Urinary bladder (tissue), 4 donors: ENCODE measurements at places on chromosomes 4 and X.

DNA sequence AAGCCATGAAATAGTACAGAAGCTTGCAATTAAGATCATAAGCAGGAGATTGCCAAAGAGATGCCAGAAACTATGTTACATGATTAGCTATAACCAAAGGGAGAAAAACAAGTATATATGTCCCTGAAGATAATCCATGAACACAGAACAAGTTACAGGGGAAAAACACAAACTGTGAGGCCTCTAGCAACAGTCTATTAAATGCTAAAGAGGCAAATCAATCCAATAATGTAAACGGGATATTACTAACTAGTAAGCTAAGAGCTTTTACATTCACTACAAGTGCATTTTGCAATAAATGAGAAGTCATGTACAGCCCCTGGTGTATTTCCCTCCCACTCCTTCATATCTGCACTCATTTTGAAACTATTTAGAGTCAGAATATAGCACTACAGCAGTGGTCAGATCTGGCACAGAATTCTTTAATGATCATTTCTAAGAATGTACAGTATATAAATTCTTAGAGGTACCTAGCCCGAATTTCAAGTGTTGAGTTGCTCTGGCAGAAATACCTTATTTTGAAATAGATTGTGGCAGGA, 449.8 kb upstream of the SMIM31 start:
- DNase-seq: no peak

DNA sequence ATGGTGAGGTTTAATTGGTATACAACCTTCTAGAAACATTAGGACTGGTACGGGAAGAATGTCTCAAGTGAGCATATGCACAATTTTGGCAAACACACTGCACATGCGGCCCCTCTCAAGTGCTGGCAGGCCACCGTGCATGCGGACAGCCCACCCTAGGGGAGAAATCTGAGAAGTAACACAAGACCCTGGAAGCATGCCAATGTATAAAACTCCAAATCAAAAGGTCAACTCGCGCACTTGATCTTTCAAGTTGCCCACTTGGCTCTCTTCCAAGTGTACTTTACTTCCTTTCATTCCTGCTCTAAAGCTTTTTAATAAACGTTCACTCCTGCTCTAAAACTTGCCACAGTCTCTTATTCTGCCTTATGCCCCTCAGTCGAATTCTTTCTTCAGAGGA, 488.3 kb downstream of the CFAP47 start:
- DNase-seq: no peak

DNA sequence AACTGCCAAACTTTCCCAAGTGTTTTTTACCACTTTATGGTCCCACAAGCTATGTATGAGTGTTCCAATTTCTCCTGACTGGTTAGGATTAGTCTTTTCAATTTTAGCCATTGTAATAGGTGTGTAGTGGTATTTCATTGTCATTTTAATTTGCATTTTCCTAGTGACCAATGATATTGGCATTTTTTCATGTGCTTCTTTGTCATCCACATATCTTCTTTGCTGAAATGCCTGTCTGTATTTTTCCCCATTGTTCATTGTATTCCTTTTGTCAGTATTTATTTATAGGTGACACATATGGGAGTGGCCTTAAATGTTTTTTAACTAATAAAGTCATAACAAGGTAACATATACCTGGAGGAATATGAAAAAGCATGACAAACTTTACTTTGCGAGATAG, 9.2 kb upstream of the UBE2D3 start:
- no peak for DNase-seq

DNA sequence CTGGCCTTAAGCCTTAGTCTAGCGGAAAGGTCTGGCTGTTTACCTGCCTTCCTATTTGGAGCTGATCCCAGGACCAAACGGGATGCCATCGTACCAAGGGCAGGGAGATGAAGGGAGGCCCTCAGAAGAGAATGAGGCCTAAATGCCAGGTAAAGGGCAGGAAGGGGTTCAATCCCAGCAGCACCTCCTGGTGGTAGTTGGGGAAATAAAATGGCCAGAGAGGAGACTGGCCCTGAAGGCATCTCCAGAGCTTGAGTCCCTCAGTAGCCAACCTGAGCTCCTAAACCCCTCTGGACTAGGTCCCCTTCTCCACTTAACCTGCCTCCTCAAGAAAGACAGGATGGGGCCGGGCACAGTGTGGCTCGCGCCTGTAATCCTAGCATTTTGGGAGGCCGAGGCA, 53.7 kb downstream of the KDM5C start:
- no peak for DNase-seq

GRCh38 chr4:87209182-87209581, 11.2 kb downstream of the KLHL8 start:
- no peak for DNase-seq

- no peak for DNase-seq
Measured at GRCh38 chrX:128928636-128929035, 594.7 kb downstream of the SMARCA1 start.

DNA sequence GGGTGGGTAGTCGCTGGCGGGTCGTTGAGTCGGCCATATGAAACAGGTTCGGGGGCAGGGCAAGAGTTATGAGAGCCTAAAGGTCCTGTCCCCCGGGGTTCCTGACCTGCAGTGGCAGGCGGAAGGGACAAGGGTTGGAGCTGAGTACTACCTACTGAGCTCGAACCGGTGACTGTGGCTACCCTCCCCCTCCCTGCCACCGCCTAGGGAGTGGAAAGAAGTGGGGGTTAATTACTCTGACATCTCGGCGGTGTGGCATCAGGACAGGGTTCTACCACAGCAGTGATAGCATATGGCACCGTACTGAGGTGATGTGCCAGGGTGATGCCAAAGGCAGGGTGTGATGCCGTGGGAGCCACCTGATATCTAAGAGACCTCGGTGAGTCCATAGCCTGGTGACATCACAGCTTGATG, 307 bp downstream of the ATG4A start:
- no peak for DNase-seq

GRCh38 chrX:16946971-16947562, 609 bp downstream of the REPS2 start:
- no peak for DNase-seq

- peak; percentile 40 for DNase-seq
Measured at GRCh38 chr4:83548151-83548905, 12.4 kb downstream of the GPAT3 start.

DNA sequence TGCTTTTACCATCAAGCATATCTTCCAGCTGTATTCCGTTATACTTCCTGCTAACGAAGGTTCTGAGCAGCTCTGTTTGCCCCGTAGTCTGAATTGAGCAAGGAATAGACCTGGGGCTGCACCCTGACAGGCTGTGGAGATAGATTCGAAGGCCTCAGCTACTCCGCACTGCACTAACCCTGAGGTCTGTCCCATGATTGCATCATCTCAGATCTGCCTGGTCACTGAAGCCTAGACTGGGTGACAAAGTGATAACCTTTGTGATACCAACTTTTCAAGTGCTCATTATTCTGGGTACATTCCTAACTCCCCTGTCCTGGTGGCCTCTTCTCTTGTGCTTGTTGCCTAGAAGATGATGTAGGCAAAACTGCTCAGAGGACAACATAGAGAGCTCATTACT, 29.9 kb upstream of the PGRMC1 start:
- no peak for DNase-seq

DNA sequence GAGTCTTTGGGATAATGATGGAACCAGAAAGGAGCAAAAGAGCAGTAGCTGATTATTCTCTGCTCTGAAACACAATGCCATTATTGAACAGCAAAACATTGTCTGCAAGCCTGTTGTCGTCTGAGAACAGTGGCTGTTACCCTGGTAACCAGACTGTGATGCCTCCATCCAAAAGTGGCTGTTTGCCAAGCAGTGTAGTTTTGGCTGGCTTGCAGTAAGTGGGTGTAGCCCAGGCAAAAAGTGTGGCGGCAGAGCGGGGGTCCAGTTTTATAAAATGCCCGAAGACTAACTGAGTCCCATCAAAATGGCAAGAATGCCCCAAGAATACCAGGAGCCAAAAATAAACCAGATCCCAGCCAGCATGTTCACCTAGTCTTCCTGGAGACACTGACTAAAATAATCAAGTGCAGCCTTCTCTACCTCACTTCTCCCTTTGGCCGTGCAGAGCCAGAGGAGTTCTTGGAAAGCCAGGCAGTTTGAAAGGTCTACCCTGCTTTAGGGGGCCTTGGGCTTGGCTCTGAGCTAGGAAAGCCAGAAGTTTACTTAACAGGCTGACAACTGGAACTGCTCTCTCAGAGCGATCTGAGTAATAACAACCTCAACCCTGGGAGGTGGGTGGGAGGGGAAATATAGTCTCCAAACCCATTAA, 2.6 kb downstream of the PLP1 start:
- no peak for DNase-seq

GRCh38 chrX:129641941-129642340, 12.8 kb downstream of the APLN start:
- DNase-seq: no peak

DNA sequence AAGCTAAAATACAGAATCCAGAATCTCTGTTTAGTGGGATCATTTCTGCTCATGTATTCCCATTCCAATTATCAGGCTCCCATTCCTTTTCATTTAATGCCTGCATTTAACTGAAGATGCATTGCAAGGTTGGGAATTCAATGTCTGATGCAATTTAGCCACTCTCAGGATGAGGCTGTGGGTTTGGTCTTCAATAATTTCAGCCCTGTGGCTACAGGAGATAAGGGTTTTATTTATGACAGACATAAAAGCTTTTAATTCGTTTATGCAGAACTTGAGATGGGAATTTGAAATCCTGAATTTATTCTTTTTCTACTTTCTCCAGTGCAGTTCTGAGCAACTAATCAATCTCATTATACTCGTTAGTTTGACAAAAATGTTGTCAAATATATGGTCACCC, 1225.9 kb downstream of the PCDH18 start:
- no peak for DNase-seq

DNA sequence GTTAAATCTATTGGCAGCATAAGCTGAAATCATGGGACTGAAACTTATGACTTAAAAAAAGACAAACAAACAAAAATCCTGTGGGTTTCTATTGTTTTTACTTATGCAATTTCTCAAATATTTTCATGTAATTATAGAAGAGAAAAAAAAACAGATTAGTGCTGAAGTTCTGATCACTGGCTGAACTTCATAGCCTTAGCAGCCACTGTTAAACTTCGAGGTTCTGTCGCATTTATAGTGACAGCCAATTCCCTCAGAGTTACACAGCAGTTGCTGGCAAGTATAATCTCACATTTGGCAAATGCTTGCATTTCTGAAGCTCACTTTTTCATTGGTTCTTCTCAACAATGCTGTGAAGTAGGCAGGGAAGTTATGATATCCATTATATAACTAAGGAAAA, 748.9 kb upstream of the MAGEB2 start:
- no peak for DNase-seq

DNA sequence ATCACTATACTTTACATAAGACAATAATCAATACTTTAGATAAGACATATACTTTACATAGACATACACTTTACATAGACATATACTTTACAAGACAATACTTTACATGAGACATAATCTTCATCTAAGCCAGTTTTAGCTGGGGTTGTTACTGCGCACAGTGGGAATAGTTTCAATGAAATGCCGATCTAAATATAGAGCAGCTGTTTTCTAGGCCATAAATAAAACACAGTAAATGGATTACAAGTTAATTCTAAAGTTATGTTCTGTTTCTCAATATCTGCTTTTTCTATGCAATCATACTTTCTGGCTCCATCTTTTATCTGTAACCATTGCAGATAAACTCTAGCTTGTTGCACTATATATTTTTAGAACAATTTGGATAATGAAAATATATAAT, 1470.6 kb upstream of the PABPC4L start:
- DNase-seq: no peak

DNA sequence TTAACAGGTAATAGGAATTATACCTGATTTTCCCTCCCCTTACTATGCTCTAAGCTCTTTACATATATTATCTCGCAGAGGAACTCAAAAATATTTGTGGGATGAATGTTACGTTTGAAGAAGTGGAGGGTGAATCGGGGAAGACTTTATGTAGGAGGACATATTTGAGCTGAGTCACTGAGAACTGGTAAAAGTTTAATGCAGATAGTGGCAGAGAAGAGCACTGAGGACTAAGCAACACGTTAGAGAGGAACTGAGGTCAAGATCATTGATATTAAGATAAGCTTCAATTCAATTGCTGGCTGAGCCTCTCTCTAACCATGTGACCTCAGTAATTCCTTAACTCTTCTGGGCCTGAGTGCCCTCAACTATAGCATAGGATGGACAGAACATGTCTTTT, 26.4 kb upstream of the ELOVL6 start:
- DNase-seq: no peak

- no peak for DNase-seq
Measured at GRCh38 chr4:90425893-90426292, 298.7 kb downstream of the CCSER1 start.

DNA sequence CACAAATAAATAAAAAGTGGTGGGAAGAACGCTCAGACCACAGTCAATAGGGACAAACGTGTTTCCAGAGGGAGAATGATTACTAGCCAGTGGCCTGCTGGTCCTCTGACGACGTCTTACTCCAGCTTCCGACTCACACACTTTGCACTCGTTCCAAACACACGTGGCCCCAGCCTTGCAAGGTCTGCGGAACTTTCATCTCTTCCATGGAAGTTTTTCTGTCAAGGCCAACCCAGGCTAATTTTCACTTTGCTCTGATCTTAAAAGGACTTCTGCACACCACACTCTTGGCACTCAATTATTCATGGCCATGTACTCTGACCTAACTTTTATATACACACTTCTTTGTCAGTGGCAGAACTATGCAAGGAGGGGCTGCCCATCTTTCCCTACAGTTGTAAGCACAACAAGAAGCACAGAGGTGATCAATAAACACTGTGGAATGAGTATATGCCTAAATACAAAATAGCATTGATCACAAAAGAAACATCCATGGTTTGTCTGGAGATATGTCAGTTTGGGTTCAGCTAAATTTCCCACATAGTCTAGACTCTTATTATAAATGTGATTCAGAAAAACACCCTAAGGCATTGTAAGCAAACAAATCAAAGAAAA, 69.4 kb downstream of the STX18 start:
- no peak for DNase-seq

DNA sequence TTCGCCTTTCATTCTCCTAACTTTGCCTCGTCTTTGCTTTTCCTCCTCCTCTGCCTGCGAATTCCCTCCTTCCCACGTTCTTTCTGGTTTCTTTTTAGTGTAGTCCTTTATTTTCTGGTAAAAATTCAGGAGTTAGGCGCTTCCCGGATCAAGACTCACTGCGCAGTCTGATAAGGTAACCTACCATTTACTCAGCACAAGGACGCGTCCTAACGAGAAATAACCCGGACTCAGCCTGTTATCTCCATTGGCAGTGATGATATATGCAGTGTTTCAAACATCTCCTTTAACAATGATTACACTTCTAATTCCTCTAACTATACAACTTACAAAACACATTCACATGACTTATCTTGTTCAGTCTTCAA, 357 bp upstream of the ETNPPL start:
- no peak for DNase-seq
